ENCODE measurements at places on chromosomes 16 and 17.

- no peak for DNase-seq
Observed at GRCh38 chr16:22843856-22844255, 29.9 kb downstream of the HS3ST2 start.

DNA sequence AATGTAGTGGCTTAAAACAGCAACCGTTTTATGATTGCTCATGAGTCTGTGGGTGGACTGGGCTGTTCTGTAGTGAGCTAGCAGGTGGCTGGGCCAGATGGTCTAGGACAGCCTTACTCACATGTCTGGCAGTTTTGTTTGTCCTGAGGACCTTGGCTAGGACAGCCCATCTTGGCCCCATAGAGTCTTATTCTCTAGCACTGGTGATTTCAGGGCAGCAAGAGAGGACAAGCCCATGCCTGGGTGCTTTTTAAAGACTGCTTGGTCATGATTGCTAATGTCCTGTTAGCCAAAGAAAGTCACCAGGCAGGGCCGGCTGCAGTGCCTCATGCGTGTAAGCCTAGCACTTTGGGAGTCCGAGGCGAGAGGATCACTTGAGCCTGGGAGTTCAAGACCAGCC is 139.8 kb downstream of the KATNIP start:
- DNase-seq = peak; percentile 76

DNA sequence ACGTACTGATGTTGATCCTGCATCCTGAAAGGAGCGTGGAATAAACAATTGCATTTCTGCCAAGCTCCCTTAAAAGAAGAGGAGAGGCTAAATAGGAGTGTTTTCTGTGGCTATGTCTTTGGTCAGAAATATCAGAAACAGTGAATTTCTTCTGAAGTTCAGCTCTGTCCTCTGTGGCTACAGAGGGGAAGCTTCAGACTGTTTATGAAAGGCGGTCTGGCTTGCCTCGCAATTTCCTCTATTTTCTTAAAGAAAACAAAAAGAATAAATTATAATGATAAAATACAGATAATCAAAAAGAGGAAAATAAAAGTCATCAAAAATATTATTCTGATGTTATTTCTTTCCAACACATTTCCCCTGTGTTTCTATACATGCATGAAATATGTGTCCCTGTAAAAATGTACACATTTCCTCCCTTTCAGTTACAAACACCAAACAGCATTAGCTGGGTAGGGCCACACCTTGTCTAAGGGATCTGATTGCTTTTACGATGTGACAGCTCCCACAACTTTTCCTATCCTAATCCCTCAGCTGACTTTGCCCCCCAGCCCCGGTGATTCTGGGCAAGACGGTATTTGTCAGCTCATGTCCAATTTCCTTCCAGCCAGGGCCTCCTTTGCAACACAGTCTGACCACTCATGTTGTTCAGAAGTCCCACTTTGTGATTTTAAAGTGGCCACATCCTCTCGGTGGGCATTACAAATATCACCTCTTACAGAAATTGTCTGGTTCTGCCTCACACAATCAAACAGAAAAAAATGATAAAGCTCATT is 439.0 kb downstream of the HS3ST3B1 start:
- DNase-seq = no peak

DNA sequence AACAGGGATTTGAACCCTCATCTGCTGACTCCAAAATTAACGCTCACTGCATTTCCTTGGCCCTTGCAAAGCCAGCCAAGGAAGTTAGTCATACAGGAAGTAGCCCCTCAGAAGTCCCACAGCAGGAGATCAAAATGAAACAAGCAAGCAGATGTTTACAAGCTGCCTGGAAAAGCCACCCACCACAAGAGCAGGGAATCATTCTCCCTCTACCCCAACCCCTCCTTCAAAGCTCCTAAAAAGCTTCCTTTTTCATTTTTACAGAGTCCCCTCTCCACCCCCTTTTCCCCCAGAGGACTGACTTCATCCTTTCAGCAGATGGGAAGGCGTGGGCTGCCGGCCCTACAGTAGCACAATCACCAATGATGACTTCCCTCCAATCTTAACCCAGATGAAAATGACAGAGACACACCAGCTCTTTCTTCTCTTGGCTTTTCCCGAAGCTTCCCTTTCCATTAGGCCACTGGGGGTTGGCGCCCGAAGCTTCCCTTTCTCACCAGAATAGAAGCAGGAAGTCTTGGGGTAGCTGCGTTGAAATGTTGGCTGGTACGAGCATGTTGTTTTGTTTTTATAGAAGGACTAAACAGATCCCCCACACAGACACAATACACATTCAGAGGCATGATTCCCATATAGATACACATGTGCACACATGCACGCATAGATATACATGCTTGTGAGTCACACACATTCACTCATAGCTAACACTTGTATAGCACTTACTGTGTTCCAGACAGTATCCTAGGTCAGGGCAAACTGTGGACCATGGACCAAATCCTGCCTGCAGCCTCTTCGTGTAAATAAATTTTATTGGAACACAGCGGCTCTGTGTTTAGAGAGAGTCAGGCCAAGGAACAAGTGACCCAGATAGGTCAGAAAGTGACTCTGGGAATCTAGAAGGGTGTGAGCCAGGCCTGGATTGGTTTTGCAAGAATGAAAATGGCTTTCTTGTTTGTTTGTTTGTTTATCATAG is 17.4 kb downstream of the ITPRIPL2 start:
- no peak for DNase-seq

GRCh38 chr16:49061137-49061714 is 220.4 kb downstream of the CBLN1 start:
- DNase-seq = no peak

DNA sequence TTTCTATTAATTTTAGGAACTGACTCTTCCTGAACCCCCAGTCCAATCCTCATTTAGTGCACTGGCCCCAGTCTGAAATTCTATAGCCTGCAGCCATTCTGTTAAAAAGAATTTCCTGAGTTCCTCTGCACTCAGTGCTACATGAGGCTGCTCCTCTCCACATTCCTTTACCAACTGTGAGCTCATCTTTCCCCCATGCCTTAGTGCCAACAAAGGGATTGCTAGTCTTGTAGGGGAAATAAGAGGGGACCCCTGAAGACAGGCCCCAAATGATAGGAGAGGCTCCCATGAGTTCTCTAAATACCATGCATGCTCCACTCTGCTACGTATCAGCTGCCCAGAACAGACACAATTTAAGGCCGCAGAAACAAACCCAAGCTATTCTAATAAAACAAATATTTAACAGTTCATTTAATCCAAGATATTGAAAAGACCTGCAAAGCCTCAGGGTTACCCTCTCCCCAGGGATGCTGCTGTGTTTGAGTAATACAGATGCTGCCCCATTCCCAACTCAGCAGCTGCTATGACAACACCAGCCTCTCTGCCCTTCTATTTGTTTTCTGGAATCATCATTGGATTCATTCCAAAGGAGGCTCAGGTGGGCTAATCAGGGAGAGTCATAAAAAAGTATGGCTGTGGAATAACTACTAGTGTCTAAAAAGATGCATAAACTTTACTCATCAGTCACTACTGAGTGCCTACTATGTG is 228.5 kb downstream of the TOX3 start:
- DNase-seq = peak; percentile 44

DNA sequence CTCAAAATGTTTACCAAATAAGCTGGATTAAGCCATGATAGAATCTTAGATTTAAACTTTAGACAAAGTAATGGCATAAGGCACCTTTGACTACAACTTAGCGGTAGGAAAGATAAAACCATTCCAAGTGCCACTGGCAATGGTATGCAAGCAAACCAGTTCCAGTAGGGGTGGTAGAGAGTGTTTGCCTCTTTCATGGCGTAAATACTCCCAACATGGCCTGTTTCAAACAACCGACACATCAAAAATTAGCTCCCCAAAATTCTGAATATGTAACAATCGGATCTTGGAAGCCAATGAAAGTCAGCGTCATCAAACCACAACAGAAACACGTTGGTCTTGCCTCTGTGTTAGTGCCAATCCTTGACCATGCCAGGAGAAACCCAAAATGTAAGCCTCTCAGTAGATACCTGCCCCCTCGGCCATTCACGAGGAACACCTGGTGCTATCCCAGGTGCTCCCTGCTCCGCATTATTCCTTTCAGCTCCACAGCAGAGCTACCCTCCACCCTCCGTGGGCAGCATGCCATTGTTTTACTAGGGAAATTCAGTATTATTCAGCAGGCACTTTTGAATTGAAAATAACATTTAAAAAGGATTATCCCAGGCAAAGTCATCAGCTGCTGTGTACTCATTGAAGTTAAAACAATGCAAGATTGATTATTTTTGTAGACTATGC is 307.8 kb upstream of the CDH11 start:
- no peak for DNase-seq

Data from brain (organoid and tissue), 16 donors.